EL (cell line): ENCODE measurements at places on chromosomes 12 and 14.

GRCh38 chr12:124410354-124411175, 115.7 kb downstream of the RFLNA start:
- DNase-seq: no peak

DNA sequence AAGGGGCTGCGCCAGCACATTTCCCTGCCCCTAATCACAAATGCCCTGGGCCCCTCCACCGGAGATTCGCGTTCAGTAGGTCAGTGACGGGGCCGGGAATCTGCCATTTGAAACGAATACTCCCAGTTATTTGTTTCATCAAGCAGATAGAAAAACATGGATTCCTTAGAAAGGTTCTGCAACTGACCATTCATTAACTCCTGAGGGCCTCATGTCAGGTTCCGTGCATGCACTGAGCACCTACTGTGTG, 25.6 kb upstream of the UBC start:
- no peak for DNase-seq

DNA sequence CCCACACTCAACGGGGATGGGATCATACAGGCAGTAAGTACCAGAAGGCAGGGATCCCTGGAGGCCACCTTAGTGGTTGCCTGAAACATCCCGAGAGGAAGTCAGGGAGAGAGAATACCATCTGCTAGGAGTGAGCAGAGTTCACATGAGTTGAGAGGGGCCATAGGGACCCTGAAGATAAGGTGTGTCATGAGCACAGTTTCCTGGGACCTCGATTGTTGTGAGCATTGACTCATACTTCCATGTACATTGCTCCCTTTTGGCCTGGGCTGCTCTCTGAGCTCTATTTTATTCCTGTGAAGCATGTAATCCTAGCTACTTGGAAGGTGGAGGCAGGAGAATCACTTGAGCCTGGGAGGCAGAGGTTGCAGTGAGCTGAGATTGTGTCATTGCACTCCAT, 120.5 kb downstream of the TBC1D30 start:
- DNase-seq: no peak

- no peak for DNase-seq
Observed at GRCh38 chr12:70078161-70078560, 165.1 kb upstream of the CNOT2 start.

- DNase-seq: peak; percentile 37
Observed at GRCh38 chr12:104282109-104282508, 21.4 kb upstream of the EID3 start.

- no peak for DNase-seq
Observed at GRCh38 chr14:42011221-42011620, 404.5 kb downstream of the LRFN5 start.

DNA sequence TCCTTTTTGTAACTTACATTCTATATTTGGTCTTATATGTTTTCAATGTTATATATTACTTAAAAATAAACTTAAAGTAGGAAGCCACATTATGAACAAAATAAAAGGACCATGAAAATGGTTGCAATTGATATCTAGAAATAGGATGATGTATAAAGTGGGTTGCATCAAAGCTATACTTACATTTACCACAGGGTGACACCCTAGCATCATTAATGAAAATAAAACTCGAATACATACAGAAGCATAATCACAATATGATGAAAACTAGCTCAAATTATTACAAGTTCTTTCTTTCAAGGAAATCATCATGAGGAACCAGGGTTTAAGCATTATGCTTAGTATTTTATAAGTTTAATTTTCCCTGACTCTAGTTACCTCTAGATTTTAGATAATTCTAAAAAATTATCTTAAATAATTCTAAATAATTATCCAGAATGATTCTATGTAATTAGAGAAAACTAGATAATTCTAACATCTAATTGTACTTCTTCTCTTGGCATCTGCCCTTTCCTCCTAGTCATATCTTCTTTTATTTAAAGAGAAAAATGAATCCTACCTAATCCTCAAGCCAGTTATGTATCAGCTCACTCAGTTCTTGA, 31.2 kb downstream of the TAS2R7 start:
- peak; percentile 41 for DNase-seq

DNA sequence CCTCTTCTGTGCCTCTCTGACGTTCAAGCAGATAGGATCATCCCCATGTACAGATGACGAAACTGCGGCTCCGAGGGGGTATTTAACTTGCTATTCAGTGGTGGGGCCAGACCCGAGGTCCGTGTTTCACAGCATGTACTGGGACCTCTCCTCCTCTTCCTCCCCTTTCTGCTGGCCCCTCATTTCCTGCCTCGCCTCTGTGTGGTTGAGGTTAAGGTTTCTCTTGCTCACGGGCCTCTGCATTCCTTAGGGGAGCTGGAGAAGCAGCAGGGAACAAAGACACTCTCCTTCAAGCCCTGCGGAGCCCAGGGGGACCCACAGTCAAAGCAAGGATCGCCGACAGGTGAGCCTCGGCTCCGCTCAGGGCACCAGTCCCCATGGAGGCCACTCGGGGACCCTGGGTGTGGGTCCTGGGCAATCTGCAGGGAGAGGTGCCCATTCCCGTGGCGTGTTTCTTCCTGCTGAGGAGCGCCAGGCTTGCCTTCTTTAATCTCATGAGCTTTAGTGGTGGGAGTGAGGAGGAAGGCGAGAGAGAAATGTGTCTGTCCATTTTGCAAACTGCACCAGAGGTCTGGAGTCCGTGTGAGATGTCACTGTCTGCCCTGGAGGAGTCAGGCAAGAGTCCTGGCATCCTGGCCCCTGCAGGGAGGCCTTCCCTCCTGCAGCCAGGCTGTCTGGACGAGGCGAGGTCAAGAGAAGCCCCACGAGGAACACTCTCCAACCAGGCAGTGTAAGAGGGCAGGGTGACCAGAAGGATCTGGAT, 45.0 kb downstream of the SLC6A12 start:
- DNase-seq: no peak

GRCh38 chr14:34368971-34369647, 92.9 kb downstream of the SPTSSA start:
- DNase-seq: no peak

DNA sequence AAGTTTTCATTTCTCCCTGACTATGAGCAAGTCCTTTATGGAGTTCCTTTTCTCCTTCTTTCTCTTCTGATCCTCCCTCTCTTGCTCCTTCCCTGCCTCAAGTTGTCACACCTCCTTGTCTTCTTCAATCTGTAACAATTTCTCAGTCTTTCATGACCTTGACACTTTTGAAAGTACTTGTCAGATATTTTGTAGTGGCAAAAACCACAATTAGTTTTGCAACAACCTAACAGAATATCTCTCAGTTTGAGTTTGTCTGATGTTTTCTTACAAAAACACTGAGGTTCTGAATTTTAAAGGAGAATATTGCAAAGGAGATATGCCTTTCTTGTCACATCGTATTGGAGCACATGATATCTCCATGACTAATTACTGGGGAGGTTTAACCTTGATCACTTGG, 4.1 kb upstream of the CRADD start:
- no peak for DNase-seq

DNA sequence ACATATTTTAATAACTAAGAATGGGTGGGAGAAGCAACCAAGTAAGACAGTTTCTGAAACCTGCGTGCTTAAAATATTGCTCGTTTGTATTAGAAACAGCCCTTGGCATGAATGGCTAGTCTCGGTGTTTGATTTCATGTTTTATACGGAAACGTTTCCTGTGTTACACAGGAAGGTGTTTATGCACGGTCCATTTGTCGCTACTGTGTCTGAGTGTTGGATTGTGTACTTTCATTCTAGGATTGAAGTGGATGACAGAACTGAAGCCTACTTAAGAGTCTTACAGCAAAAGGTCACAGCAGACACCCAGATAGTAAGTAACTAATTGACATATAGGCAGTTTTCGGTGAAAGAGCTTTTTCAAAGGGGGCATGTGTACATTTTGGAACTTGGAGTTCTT, 19.6 kb downstream of the PIWIL1 start:
- DNase-seq: no peak

DNA sequence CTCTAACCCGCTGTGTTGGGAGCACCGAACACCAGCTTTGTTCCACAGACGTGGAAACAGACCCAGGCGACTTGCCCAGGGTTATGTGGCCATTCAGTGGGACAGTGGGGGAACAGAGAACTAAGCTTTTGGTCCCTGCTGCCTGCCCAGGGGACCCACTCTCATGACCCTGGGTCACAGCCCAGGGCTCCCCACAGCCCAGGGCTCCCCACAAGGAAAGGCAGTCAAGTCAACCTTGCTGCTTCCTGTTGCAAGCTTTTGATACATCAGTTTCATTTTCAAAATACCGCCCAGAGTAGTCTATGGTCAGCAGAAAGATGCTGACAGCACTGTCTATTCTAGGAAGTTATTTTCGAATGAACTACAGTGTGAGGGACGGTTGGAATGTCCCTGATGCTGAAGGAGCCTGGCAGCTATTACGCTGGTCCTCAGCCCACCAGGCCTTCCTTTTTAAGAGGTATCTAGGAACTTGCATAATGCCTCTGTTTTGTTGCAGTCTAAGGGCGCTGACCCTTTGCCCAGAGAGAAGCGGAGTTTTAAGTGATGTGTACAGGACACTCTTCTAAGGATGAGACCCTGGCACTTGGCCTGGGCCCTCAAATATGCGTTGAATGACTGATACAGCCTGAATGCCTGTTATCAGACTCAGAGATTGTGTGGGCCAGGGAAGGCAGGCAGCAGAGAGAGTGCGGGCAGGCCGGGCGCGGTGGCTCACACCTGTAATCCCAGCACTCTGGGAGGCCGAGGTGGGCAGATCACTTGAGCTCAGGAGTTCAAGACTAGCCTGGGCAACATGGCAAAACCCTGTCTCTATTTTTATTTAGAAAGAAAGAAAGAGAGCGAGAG, 12.6 kb upstream of the TTC7B start:
- no peak for DNase-seq

DNA sequence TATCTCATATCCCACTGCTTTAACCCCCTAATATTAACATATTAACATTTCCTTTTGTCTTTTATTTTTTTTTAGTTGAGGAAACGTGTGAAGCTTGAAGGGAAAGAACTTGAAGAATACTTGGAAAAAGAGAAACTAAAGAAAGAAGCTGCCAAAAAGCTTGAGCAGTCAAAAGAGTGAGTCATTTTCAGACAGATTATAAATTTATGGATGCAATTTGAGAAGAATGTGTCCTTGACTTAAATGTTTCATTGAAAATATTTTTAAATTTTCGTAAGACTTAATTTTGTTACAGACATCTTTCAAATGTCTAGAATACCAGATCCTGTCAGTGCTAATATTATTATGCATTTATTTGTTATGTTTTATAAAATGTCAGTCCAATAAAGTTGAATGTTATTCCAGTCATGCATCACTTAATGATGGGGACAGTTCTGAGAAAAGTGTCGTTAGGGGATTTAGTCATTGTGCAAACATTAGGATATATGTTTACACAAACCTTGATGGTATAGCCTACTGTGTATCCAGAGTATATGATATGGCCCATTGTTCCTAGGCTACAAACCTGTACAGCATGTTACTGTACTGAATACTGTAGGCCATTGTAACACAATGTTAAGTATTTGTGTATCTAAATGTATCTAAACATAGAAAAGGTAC, 32.6 kb downstream of the CPSF2 start:
- DNase-seq: no peak

GRCh38 chr14:77812028-77812427, 12.1 kb downstream of the ADCK1 start:
- DNase-seq: no peak
